ENCODE measurements at places on chromosomes 7 and 10.

DNA sequence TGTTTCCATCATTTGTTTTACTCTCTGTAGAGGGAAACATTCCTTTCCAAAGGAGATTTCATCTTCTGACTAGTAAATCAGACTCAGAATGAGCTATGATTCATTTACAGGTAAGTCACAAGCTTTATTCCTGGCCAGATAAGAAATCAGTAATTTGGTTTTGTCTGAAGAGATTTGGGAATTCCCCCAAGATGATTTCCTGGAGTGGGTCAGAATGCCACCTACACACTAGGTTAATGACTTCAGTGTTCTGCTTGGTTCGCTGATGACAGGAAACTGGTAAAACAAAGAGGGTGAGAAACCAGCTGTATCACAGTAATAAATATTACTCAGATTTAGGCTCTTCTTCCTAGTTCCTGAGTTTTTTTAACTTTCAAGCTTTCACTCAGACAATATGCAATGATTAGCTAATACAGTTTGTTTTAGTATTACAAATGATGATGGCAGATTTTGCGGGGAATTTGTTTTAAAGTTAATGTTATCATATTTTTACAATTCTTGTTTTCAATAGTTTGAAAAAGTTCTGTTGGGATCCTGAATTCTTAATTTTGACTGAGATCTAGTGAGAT is 8.3 kb upstream of the ASZ1 start:
- no peak for DNase-seq

GRCh38 chr7:3574386-3574785 is 273.3 kb downstream of the SDK1 start:
- no peak for DNase-seq

DNA sequence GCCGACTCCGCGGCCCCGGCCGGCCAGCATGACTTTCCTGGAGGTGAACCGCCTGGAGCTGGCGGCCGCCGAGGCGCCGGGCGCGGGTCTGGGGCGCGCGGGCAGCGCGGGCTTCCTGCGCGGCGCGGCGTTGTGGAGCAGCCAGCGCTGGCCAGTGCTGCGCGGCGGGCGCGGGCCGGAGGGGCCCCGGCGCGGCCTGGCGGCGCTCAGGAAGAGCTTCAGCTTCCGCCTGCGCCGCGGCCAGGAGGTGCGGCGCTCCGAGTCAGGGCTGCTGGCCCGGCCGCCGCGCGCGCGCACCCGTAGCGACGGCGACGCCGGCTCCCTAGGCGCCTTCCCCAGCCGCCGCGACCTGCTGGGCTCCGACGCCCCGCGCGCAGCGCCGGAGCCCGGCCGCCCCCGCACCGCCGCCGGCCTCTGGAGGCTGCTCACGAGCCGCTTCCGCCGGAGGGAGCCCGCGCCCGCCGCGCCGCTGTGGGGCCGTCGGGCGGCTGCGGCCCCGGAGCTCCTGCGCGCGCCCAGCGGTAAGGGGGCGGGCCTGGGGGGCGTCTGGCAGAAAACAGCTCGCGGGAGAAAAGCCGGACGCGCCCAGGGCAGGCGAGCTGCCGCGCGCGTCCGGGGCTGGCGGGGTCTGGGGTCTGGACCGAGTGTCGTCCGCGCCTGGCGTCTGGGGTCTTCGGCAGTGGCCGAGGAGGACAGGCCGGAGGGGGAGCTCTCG is 29.0 kb downstream of the AGAP3 start:
- no peak for DNase-seq

DNA sequence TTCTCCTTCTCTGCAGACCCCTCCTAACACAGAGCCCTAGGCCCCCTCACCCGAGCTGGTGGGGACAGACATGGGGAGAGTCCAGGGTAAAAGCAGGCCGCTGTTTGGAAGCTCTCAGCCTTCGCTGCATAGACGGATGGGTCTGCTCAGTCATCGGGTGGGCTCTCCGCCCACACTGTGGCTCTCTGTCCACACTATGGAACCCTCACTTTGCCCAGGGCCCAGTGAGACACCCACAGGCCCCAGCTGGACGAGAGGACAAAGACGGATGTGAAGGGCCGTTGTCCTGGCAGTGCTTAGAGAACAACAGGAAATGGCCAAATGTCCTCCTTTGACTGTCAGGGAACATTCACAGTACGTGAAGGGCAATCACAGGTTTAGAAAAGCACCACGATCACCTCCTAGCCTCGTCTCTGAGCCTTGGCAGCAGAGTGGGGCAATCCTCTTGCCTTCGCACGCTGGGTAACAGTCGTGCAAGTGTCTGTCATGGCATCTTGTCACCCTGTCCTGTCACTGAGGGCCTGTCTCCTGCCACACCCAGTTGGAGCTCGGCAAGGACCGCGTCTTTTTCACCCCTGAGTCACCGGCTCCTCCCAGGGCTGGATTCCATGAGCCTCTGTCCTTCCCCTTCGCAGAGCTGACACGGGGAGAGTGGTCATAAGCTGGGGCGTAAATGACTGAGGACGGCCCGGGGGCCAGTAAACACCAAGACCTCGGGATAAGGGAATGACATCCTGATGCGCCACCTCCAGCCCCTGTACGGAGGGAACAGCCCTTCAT is 80.6 kb downstream of the PRKAG2 start:
- no peak for DNase-seq

- DNase-seq = no peak
These were observed 2.5 kb downstream of the NRAP start for GRCh38 chr10:113661332-113661731.

GRCh38 chr10:88538048-88538447 is 45.1 kb downstream of the RNLS start:
- DNase-seq = no peak

DNA sequence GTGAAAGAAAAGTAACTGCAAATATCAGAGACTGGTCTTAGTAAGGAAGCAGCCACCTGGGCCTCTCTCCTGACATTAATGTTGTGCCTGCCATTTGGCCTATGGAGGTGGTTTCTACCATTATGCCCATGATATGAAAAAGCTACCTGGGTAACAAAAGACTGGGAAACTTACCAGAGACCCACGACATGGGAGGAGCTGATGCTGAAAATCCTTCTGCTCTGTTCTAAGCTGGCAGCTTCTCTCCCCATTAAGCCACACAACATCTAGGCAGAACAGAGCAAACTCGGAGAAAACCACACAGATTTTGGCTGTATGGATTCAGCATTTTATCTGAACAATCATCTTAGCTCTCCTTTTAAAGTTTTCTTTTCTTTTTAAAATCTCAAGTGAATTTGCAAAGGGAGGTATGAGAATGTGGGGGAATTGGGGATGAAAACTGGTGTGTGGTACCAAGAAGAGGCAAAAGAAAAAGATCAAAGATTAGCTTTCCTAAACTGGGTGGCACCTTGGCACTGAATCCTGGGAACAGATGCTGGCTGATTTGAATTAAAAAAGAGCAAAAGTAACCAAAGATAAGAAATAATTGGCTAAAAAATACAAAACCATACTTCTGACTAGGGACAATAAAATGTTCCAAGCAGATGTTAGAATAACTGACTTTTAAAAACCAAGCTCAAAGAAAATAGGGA is 128.6 kb upstream of the ANKRD1 start:
- DNase-seq = no peak

- no peak for DNase-seq
These were observed 112.4 kb upstream of the YAE1 start for GRCh38 chr7:39453743-39454355.

GRCh38 chr7:100598425-100598824 is 3.7 kb upstream of the PCOLCE start:
- DNase-seq = no peak

DNA sequence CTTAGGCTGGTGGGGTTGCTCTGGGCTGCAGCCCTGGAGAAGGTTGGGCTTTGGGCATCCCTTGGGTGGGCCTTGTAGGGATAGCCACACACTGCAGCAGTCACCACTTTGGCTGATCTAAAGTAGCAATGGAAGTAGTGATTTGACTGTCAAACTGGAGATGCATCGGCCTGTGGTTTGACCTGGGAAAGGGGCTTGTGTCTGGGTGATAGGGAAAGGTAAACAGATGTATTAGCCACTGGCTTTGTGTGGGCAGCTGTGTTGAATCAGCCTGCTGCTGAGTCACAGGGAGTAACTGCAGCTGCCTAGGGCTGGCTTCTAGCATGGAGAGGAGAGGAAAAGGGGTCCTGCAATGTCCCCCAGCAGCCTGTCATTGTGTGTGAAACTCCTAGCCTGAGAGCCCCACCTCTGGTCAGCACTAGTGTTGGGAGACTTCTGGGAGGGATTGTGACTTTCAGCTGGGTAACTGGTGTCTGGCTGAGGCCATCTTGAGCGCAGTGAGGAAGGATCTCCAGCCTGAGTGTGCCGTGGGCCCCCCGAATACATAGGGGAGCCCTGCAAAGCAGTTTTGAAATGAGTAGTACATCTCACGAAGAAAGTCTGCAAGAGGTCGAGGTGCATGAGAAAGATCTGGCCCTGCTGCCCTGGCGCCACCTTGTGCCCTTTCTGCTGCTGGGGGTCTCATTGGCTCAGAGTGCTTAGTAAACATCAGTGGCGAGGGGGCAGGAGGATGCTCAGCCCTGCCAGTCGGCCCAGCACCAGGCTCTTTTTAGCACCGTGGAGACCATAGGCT is 117.3 kb downstream of the FANK1 start:
- no peak for DNase-seq

DNA sequence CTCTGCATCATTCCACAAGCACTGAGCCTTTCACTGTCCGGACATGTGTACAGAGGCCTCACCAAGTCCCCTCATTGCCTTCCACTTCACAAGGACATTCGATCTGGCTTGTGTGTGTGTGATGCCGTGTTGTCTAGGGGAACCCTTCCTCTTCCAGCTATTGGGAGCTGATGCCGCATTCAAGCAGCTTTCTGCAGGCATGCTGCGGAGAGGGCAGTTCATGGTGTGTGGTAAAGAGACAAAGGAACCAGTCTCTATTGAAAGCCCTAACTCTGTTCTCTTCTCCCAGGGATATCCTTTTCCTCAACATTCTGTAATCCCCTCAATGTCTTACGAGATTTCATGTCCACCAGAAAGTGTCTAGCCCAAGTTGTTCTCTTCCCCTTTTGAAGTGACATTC is 141.6 kb downstream of the ALOX5 start:
- DNase-seq = no peak

- no peak for DNase-seq
These were observed 191.7 kb upstream of the FERD3L start for GRCh38 chr7:19336836-19337383.

- DNase-seq = no peak
These were observed 1.8 kb downstream of the LRRC18 start for GRCh38 chr10:48937796-48938195.

- DNase-seq = no peak
These were observed 19.4 kb downstream of the STMP1 start for GRCh38 chr7:135681762-135682161.

DNA sequence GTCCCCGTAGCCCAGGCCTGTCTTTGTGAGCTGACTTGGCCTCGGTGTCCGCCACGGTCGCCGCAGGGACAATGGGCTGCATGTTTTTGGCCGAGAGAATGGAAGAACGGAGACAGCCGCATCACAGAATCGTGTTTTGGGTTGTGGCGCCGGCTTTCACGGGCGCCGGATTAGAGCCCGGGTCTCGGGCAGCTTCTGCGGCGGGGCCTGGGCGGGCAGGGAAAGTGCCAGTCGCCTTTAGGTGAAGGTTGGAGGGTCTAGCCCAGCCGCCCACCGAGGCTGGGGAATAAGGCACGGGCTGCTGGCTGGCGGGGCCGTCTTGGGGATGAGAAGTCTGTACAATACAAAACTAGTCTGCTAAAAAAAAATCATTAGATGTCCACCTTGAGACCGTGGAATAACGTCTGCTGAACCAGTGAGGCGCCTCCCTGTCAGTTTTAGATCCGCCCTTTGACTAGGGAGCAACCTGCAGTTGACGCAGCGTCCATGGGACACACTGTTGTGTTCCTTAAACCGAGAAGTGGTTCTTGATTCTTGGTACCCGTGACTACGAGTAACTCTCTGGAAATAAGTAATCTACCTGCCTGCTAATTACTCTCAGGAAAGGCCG is 577 bp downstream of the DNAJB9 start:
- DNase-seq = no peak

DNA sequence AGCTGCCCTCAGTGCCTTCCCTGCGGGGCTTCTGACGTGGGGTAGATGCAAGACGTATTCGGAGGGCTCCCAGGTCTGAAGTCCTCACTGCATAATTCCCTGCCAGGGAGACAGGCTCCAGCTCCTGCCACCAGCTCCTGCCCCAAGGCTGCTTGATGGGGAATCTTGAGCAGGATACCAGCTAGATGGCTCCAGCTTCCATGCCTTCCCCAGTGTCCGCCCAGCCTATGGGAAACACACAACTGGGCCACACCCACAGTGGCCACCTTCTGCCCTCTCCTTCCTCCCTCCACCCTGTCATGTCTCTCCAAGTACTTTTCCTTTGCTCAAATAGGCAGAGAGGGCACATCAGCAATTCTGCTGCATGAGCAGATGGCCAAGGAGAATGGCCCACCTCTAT is 95.8 kb downstream of the PARP12 start:
- DNase-seq = no peak

DNA sequence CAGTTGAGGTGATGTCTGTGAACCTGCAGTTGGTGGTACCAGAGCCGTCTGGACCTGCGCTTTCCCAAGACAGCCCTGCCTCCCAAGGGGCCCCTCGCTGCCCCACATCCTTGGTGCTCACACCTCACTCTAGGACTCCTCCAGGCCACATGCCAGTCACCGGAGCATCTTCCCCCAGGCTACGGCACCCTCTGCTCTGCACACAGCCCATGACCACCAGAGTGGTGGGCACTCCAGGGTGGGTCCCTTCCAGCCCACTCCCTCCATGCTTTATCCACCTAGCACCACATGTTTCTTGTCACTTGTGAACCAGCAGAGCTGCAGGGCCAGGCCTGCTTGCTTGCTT is 183.7 kb upstream of the SH2B2 start:
- DNase-seq = no peak

GRCh38 chr7:137572056-137572784 is 228.7 kb upstream of the PTN start:
- DNase-seq = no peak

DNA sequence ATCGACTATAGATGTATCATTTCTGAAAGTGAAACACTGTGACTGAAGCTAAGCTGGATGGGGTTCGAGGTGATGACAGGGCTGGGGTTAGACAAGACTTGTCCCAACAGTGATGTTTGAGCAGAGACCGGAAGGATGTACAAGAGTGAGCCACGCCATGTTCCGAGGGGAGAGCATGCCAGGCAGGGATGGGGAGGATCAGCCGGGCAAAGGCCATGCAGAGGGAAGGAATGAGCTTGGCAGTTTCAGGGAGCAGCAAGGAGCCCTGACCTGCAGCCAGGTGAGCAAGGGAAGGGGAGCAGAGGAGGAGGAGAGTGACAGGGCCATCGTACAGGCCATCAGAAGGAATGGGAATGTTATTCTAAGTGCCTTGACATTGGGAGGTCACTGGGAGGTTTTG is 114.9 kb upstream of the GPR26 start:
- no peak for DNase-seq

DNA sequence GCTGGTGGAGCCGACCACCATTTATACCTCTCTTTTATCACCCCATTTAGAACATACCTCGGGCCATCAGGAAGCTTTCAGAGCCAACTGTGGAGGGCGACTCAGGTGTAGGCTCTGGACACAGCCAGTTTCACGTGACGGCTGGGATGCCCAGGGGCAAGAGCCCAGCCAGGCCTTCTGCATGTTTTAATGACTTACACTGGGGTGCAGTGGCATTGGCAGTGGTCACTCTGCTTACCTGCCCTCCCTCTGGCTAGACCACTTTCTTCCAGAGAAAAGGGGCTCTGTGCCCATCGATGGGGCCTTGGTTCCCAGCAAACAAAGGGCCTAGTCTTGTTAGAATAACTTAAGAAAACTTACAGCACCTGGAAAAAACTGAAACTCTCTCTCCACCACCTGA is 50.0 kb downstream of the PNLIPRP2 start:
- no peak for DNase-seq

All from NCI-H1048 (cell line).